NCI-H2171 treated with DMSO at 0.1 percent for 48 hours (cell line): ENCODE measurements at places on chromosomes 16 and 17.

DNA sequence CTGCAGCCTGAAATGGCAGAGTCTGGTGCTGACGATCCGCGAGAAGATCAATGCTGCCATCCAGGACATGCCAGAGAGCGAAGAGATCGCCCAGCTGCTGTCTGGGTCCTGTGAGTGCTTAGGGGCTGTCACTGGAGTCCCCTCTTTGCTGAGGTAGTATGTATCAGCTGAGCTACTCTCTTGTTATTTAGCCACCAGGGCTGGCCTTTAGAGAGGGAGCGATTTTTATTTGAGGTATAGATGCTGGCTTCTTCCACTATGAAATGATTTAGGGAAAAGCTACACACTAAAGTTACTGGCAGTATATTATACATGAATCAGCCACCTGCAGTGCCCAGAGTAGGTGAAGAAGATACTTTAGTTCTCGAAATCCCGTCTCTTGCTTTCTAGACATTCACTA, 2.6 kb downstream of the CDK5RAP3 start:
- DNase-seq, result peak; percentile 22

DNA sequence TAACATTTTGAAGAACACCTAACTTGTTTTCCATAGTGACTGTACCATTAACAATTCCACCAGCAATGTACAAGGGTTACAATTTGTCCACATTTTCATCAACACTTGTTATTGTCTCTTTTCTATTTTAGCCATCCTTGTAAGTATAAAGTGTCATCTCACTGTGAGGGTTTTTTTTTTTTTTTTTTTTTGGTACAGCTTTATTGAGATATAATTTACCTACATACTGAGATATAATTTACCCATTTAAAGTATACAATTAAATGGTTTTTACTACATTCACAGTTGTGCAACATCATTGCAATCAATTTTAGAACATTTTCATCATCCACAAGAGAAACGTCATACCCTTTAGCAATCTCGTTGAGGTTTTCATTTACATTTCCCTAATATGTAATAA, 17.9 kb upstream of the TMIGD1 start:
- DNase-seq, result no peak

DNA sequence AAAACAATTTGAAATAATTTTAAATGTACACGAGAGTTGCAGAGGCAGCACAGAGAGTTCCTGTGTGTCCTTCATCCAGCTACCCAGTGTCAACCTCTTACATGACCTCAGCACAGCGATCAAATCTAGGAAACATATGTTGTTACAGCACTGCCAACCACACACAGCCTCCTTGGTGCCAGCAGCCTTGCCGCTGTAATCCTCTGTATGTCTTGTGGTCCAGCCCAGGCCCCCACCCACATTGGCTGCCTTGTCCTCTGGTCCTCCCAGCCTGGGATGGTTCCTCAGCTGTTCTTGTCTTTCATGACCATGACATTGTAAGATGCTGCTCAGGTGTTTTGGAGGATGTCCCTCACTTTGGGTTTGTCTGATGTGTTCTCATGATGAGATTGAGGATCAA, 178.0 kb downstream of the RPTOR start:
- no peak for DNase-seq

- no peak for DNase-seq
Measured at GRCh38 chr16:342455-343213, 9.9 kb downstream of the AXIN1 start.

GRCh38 chr16:19879241-19879792, 5.3 kb downstream of the GPRC5B start:
- DNase-seq, result peak; percentile 90

- DNase-seq, result no peak
Measured at GRCh38 chr16:11408216-11408615, 63.0 kb downstream of the RMI2 start.

- no peak for DNase-seq
Measured at GRCh38 chr16:54169112-54169511, 117.5 kb downstream of the IRX3 start.

GRCh38 chr17:69170377-69170776, 28.7 kb upstream of the ABCA6 start:
- no peak for DNase-seq

DNA sequence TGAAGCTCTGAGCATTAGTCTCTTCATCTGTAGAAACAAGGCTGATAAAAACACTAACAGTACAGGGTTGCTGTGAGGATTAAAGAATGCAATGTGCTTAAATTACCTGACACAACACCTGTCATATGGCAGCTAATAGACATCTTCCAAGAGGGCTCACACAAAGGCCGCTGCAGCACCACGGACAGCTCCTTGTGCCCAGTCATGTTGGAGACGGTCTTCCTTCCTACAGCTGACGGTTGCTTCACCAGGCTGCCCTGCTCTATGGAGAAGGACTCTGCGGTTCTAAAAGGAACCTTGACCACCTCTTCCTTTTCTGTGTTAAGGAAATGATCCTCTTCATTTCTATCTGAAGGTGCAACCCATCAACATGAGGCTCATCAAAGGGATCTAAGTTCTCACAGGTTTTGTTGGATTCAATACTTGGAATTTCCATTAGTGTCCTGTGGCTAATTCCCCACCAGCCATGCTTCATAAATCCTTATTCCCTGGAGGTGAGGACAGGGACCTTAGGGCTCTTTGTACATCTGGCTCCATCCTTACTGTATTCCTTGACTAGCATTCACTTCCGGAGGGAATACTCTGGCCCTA, 138.9 kb upstream of the CES5A start:
- DNase-seq, result peak; percentile 56

GRCh38 chr17:74877592-74878548, 5.1 kb upstream of the FDXR start:
- DNase-seq, result no peak

GRCh38 chr16:82456683-82457082, 170.1 kb upstream of the CDH13 start:
- DNase-seq, result peak; percentile 60

- no peak for DNase-seq
Measured at GRCh38 chr16:24853830-24854229, 8.1 kb downstream of the SLC5A11 start.

DNA sequence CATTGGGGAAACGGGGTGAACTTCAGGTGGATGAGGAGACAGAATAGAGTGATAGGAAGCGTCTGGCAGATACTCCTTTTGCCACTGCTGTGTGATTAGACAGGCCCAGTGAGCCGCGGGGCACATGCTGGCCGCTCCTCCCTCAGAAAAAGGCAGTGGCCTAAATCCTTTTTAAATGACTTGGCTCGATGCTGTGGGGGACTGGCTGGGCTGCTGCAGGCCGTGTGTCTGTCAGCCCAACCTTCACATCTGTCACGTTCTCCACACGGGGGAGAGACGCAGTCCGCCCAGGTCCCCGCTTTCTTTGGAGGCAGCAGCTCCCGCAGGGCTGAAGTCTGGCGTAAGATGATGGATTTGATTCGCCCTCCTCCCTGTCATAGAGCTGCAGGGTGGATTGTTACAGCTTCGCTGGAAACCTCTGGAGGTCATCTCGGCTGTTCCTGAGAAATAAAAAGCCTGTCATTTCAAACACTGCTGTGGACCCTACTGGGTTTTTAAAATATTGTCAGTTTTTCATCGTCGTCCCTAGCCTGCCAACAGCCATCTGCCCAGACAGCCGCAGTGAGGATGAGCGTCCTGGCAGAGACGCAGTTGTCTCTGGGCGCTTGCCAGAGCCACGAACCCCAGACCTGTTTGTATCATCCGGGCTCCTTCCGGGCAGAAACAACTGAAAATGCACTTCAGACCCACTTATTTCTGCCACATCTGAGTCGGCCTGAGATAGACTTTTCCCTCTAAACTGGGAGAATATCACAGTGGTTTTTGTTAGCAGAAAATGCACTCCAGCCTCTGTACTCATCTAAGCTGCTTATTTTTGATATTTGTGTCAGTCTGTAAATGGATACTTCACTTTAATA, 7.0 kb upstream of the TMEM235 start:
- DNase-seq, result peak; percentile 82

GRCh38 chr17:42180411-42180921, 476 bp downstream of the KCNH4 start:
- DNase-seq, result no peak

GRCh38 chr16:17423221-17423620, 47.5 kb downstream of the XYLT1 start:
- DNase-seq, result no peak

GRCh38 chr16:89956505-89957215, 8.1 kb downstream of the DEF8 start:
- no peak for DNase-seq

GRCh38 chr17:6496640-6497441, 52.6 kb downstream of the PIMREG start:
- DNase-seq, result peak; percentile 15

- DNase-seq, result no peak
Measured at GRCh38 chr16:25063865-25064264, 47.7 kb upstream of the LCMT1 start.

DNA sequence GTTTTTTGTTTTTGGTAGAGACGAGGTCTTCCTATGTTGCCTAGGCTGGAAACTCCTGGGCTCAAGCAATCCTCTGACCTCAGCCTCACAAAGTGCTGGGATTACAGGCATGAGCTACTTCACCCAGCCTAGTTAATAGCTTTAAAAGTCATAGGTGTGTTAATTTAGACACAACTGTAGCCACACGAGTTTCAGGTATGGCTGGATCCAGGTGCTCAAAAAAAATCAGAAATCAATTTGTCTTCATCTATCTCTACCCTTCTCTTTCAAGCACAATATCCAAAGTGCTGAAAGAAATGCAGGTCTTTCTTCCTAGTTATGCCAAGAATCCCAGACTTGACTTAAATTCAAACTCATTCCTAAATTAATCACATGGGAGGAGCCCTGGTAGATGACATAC, 23.9 kb upstream of the C16orf87 start:
- DNase-seq, result no peak

DNA sequence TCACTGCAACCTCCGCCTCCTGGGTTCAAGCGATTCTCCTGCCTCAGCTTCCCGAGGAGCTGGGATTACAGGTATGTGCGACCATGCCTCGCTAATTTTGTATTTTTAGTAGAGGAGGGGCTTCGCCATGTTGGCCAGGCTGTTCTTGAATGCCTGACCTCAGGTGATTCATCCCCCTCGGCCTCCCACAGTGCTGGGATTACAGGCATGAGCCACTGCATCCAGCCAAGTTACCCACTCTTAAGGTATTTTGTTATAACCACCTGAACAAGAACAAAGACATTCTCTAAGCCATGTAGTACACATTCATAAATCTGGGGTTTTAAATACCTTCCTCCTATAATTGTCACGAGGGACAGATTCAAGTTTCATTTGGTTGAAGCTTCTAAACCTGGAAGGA, 12.3 kb upstream of the TMEM170A start:
- DNase-seq, result no peak

GRCh38 chr17:40873801-40874200, 6.8 kb upstream of the KRT12 start:
- DNase-seq, result no peak

DNA sequence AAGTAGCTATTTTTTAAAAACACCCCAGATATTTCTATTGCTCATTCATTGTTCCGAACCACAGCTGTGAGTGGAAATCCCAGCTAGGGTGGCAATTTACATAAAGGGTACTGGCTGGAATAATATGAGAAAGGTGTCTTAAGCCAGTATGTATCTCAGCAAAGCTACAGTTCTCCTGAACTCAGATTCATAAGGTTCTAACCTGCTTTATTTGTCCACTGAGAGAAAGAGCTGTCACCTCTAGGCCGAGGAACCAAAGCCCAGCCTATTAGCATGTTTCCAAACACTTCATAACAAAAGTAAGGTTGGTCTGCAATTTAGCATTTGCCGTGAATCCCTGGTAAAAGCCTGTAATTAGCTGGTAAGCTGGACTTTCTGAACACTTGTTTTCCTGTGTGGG, 57.0 kb upstream of the CLEC19A start:
- no peak for DNase-seq

DNA sequence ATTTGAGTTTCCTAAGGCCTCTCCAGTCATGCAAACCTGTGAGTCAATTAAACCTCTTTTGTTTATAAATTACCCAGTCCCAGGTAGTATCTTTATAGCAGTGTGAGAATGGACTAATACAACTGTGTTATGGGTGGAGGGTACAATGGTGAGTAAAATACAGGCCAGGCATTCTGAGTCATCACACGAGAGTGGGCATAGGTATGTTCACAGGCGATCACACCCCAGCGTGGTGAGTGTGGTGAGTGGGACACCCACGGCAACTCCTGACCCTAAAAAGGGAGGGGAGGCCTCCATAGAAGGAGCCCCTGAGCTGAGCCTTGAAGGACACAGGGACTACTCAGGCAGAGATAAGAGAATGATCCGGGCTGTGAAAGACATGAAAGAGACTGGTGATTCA, 22.6 kb upstream of the MAPT start:
- no peak for DNase-seq

- peak; percentile 85 for DNase-seq
Measured at GRCh38 chr16:66830422-66831404, at the start of gene NAE1. Gene NAE1 (minus strand): TSS chr16:66830976. CDS start chr16:66830899, 77 bp downstream.

GRCh38 chr17:31858642-31859486, at the start of gene COPRS:
Gene COPRS (minus strand): TSS chr17:31859244. CDS start chr17:31859199, 45 bp downstream.
- peak; percentile 69 for DNase-seq

DNA sequence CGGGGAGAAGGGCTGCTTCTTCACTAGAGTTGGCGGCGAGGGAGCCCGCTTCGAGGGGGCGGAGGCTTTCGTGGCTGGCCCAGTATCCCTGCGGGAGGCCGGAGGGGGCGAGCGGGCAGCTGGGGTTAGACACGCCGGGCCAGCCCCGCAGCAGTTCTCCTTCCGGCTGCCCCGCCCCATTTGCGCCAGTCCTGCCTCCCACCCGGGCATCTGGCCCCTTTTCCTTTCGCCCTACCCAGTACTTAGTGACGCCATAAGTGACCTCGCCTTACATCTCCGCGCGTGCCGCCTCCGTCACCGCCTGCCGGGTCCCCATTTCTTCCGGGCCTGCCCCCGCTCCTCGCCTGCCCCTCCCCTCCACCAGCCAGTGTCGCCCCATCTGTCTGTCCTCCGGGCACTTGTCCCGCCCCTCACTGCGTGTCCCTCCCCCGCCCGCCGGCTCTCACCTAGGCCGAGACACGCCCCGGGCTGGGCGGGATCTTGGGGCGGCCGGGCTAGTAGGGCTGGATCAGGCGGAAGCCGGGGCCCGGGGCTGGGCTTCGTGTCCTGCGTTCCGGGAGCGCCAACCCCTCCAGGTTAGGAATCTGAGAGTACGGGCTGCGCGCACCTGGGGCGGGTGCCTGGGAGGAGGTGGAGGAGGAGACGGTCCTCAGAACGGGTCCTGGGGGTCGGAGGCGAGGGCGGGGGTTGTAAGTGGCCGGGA, 14.3 kb downstream of the SPATA32 start:
- peak; percentile 93 for DNase-seq

- no peak for DNase-seq
Measured at GRCh38 chr17:21352221-21352980, 23.8 kb upstream of the KCNJ12 start.

DNA sequence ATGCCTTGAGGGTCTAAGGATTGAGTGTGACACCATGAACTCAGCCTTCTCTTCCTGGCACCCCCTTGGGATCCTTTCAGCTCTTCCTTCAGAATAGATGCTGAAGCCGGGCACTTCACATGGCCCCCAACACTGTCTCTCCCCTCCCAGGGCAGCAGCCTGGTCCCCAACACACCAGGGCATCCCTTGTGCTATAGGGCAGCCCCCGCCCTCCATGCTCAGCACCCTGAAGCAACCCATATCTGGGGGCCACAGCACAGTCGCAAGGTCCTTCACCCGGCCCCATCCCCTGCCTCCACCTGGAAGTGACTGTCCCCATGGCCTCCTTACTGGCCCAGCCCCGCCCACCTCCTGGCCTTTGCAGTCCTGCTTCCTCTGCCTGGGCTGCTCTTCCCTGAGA, 143.1 kb downstream of the C16orf95 start:
- no peak for DNase-seq

GRCh38 chr17:57585341-57586195, 159.5 kb downstream of the CCDC182 start:
- DNase-seq, result peak; percentile 61

- no peak for DNase-seq
Measured at GRCh38 chr16:9340526-9341256, 249.2 kb downstream of the HAPSTR1 start.
